ENCODE measurements at places on chromosomes 5 and 9.

DNA sequence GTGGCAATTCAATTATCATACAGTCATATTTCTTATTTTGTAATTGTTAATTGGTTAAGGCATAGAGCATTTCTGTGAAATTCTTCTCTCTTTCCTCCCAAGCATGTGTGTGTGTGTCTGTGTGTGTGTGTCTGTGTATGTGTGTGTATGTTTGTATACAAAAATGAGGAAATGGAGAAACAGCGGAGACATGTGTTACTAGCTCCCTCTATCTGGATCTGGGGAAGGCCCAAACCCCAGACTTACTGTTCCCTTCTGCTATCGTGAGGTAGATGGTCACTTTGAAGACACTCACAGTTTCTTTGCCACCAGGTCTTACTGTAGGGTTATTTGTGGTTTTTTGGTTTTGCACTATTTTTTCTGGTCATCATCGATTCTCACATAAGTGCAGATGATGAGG, 11.4 kb upstream of the C5orf63 start:
- no peak for DNase-seq

DNA sequence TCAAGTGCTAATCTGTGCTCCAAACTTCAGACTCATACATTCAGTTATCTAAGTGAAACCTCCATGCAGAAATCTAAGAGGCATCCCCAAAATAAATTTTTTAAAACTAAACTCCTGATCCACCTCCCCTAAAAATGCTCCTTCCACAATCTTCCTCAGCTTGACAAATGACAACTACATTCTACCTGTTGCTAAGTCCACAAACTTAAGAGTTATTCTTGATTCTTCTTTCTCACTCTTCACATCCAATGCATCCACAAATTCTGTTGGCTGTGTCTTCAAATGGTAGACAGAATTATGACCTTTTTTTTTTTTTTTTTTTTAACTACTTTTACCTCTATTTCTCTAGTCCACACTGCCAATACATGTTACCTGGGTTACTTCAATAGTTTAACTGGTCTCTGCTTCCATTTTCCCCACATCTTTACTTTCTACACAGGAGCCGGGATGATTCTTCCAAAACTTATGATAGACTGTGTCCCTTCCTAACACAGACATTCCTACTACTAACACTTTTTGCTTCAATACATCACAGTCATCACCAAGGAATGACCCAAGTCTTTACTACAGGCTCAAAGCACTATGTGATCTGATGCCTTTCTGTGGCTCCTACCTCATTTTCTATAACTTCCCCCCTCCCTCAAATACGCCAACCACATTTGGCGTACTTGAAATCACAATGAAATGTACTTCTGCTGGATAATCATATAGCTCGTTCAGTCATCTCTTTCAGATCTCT, 143.6 kb downstream of the PDE4D start:
- DNase-seq = no peak

GRCh38 chr9:36551129-36551528, 21.6 kb upstream of the MELK start:
- DNase-seq = peak; percentile 36

DNA sequence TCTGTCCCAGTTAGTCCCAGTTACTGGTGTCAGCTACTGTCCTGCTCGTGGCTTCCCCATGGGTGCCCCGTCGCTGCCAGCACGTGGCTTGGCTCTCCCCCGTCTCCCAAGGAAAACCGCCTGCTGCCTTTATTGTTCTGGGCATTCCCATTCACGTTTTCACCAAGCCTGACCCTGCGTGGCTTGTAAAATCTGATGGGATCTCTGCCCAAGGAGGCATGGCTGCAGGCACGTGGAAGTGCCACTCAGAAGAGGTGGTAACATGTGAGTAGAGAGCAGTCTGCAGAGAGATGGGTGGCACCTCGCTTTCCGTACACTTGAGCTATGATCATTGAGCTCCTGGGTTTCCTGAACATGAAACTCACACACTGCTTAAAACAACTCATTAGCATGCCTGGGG, 429.2 kb upstream of the KLF4 start:
- DNase-seq = no peak

GRCh38 chr5:61779743-61780142, 447.7 kb downstream of the ZSWIM6 start:
- DNase-seq = no peak

GRCh38 chr5:141349917-141350619, at the start of gene PCDHGB1:
Gene PCDHGB1, plus strand, starts transcription at chr5:141350099. Its CDS starts 162 bp downstream, at chr5:141350261.
- peak; percentile 93 for DNase-seq

DNA sequence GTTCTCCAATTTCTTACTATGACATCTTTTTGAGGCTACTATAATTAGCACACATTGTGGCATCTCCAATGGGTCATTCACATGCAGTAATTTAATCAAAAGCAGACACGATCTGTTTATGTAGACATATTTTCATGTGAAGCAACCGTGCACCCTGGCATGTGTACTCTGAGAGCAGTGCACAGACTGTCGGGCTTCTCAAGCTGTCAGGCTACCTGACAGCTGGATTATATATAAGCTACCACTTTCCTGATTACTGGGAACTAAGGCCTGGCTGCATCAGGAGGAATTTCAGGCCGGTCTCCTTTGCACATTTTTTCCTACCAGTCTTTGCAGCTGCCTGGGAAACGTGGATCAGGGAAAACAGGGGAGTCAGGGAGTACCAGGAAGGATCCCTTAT, 197.5 kb downstream of the MAPKAP1 start:
- DNase-seq = no peak

DNA sequence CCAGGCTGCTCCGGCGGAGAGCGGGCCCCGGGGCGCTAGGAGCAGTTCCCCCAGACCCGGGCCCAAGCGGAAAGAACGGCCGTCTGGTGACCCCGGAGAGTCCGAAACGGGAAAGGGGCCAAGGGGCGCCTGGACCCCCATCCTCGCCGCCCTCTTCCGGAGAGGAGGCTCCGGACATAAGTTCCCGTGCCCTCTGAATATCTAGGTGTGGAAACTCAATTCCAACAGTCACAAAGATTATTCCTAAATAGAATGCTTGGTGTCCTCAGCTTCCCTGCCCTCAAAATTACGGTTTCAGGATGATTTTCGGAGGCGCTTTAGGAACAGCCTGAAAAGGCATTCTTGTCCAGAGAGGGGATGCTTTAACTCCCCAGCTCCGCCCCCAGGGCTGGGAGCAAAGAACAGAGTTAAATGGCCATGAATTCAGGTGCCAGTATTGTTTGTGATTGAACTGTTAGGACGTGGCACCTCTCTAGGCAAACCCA, 681 bp upstream of the LHFPL2 start:
- no peak for DNase-seq

DNA sequence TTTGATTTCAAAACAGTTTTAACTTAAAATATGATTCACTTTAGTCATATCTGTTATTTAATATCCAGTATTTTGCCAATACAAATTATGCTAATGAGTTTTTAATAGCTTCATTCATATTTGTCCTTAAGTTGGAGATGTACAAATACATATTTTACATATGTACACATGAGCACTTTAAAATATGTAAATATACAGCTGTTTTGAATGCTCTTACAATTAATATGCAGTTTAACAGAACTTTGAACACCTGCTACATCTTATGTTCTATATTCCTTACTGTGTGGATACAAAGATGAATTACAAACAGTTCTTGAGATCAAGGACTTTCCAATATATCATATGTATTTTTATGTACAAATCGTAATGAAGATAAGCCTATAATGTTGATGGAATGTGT, 74.0 kb downstream of the CHSY3 start:
- DNase-seq = no peak

DNA sequence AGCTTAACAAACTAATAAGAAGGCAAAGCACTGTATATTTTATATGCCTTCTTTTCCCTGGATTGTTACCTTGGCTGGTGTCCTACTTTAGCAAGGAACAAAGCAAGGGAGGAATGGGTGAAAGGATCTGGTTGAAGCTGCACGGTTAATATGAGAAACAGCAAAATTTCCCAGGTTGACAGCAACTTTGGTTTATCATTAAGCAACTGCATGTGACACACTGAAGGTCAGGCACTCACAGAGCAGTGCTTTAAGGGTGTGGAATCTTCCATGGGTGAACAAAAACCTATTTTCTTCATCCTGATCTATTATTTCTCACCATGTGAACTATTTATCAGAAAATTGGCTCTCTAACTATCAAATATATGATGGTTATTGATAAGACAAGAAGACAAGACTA, 109.0 kb upstream of the ATP10B start:
- no peak for DNase-seq

DNA sequence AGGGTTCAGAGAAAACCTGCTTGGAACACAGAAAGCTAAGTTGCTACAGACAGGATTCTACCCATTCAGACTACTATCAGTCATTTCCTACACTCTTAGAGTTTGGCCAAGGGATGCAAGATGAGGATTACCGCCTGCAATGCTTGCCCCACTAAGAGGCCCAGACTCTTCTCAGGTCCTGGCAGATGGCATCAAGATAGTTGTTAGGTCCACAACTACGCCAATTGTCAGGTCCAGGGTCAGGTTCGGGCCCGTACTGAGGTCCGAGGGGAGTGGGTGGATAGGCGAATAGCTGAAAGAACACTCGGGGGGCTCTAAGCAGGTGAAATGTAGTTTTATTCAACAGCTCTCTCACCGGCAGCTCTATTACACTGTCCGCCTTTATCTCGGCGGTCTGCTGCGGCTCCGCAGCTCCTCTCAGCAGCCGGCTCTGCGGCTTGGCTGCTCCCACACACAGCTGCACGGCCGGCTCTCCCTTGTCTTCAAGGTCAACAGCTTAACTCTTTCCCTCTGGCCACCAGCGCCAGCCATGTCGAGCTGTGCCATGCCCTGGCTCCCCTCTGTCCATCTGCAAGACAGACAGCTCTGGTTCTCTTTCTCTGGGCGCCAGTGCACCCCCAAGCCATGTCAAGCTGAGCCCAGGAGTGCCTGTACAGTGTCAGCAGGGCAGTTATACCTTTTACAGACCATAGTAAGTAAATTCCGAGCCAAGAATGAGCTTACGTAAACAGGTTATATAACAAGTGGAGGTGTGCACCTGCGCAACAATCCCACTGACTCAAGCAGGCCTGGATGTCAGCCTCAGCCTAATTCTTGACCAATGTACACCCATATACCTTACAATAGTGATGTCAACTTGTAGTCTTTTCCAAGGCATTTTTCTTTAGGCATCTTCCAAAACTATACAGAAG, 24.0 kb downstream of the ENC1 start:
- no peak for DNase-seq

- DNase-seq = no peak
Observed at GRCh38 chr5:14876095-14876494, 4.5 kb upstream of the ANKH start.

GRCh38 chr9:126880947-126881332, 20.5 kb downstream of the ZBTB34 start:
- DNase-seq = no peak

GRCh38 chr5:132074772-132075718, 1.5 kb downstream of the CSF2 start:
- no peak for DNase-seq

GRCh38 chr5:80707645-80708044, 52.9 kb upstream of the DHFR start:
- DNase-seq = no peak

GRCh38 chr9:120837921-120838320, 4.8 kb downstream of the PSMD5 start:
- no peak for DNase-seq

- DNase-seq = no peak
Observed at GRCh38 chr5:124726631-124727362, 19.6 kb downstream of the ZNF608 start.

DNA sequence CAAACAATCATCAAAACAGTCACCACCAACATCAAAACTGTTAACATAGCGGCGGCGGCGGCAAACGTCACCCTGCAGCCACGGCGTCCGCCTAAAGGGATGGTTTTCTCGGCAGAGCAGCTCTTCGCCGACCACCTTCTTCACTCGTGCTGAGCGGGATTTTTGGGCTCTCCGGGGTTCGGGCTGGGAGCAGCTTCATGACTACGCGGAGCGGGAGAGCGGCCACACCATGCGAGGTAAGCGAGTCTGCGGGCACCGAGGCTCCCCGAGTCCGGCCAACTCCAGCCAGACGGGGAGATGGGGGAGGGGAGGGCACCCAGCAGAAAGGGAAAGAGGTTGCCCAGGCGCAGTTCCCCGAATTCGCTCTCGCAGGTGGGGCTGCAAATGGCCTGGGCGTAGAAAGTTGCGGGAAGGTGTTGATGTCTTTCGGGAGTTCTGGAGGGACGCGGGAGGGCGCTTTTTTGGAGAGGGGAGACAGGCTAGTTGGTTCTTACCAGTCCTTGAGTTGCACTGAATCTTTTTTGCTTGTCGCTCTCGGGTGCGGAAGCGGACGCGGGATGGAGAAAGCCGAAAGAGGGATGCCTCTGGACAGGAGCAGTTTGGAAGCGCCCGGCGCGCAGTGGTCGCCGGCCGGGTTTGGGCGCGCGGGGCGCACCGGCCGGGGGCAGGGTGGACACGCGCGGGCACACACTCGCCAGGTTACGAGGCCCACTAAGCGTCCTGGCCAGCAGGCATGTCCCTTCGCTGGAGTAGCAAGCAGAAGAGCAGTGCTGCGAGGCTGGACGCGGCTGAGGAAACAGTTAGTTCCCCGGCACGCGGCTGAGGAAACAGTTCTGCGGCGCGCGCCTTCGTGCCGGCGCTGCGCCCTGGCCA, 849 bp downstream of the RORB start:
- no peak for DNase-seq

DNA sequence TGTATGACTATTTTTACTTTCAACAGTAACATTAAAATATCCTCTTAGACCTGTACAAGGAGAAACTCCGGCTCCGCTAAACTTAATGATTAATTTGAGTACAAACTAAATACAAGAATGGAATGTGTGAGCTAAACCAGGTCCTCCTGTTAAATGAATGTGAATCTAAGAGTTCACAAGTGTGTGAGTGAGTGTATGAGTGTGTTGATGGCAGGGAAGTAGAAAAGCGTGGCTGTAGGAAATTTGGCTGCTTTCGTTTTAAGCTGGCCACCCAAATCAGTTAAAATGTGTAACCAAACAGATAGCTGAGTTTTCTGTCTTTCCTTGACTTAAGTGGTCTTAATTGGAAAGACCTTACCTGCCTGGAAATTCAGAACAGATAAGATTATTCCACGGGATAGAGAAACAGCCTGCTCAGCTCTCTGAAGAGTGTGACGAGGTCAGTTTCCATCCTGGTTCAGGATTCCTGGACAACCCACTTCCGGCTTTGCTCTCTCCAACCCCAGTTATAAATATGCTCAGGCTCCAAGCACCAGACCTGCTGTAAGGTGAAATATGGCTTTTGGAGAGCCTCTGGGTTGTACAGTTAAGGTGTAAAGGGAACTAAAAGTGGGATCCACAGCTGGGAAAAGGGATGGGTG, 908.6 kb upstream of the EDIL3 start:
- no peak for DNase-seq

GRCh38 chr9:119366909-119367682, 2.1 kb downstream of the BRINP1 start:
- DNase-seq = no peak
